MM.1S (cell line): ENCODE measurements at places on chromosomes 3 and 15.

GRCh38 chr3:143859465-143860203, 11.4 kb upstream of the SLC9A9 start:
- no peak for DNase-seq

DNA sequence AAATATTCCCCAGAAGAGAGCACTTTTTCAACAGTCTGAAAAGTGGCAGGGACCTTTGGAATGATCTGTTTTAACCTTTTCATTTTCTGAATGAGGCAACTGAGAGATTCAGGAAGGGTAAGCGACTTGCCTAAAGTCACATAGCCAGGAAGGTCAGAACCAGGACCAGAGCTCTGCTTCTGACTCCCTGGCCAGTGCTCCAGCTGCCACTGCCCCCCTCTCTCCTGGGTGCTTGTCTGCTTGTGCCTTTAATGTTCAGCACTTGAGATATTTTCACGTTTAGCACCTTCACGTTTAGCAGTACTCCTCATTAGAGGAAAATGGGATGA, 68.3 kb downstream of the SMAD3 start:
- DNase-seq: no peak

GRCh38 chr3:37662785-37663184, 198.9 kb upstream of the CTDSPL start:
- DNase-seq: no peak

DNA sequence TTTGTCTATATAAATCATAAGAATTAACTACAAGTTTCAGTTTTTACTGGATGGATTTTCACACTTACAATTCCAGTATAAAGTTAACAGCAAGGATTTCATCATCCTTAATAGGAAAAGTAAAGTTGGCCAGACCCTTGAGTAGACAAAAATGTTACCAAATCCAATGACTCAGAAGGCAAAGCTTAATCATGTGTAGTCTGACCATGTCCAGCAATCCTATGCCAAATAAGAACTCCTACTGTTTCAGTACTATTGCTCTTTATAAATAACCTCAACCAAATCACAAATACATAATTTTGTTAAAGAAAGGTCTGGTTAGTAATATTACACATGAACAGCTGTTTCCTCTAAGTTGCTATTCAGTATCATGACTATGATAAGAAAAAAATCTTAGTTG, 35.0 kb downstream of the PLOD2 start:
- no peak for DNase-seq

- DNase-seq: no peak
These were observed 687 bp downstream of the ALDH1A3 start for GRCh38 chr15:100880139-100880896.

DNA sequence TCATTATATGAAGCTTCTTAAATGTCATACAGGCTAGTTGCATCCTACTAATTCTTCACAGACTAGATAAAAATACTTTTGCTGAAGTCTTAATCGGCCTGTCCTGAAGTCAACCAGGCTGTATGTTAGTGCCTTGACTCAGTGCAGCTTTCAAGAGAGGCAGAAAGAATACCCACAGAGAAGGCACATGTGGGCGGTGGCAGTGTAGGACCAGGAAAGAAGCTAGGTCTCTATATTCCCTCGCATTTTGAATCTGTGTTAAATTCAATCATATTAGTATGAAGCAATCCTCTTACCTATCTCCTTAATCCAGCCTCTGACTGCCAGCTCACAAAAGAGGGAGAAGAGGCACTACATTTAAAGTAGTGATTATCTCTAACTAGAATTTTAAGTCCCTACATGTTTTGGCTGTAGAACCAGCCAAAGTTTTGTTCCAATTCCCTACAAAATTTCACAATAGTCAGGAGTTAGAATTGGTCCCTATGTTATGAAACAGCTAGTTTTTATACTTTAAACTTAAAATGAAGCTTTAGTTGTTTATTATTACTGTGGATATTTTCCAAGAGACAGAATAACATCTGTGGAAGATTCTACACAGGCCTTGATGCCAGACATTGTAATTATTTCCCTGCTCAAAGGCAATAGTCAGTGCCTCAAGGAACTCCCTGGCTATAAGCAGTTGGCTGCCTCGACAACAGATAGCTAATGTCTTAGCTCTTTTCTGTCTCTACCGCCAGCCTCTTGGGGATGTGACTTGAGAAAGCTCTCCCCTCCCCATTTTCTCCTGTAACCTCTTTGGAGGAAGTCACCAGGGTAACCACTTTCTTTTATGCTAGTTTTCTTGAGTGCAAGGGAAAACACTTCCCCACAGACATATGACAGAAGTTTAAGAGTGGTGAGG, 31.9 kb downstream of the CRTC3 start:
- no peak for DNase-seq

- DNase-seq: peak; percentile 48
These were observed 16.1 kb upstream of the LARP6 start for GRCh38 chr15:70870051-70870450.

DNA sequence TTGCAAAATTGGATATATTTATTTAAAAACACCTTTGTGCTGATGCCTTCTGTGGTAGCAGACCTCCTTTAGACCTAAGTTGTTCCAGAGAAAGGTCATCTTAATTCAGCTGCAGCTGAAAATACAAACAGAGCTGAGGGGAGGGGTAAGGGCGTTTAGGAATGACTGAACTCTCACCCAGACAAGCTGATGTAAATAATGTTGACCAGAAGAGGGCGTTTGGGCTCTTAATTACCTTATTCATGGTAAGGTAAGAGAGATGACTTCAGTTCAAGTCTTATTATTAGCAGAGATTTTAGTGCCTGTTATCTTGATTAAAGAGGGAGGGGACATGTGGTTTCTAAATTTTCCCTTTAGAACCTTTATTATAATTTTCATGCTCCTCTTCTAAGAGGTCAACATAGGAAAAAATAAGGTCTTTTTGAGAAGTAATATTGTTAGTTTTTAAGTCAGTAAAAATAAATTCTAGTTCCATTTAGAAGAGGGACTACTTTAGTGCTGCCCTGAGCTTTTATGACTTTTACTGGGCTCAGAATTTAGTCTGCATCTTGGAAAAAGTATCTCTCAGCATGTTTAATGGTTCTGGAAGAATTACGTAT, 46.3 kb downstream of the GPR171 start:
- peak; percentile 81 for DNase-seq

- DNase-seq: no peak
These were observed 912.6 kb downstream of the ROBO1 start for GRCh38 chr3:78855190-78855589.

- peak; percentile 62 for DNase-seq
These were observed 63.8 kb upstream of the ACP3 start for GRCh38 chr3:132253262-132253878.

GRCh38 chr3:46025139-46025538, 2.1 kb downstream of the XCR1 start:
- DNase-seq: no peak

DNA sequence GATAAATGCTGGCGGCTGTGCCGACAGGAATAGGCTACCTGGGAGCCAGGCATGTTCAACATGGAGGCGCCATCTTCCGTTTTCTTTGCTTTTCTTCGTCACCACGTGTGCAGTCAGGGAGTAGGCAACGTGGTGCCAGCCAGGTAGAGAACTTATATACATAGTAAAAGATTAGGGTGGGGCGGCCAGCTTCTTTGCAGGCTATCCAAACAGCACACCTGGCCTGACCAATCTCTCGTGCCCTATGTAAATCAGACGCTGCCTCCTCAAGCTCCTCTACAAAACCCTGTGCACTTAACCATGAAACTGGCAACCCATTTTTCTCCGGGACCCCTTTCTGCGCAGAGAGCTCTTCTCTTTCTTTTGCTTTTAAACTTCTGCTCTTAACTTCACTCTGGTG, 28.6 kb upstream of the OR5K4 start:
- DNase-seq: no peak

GRCh38 chr3:99714146-99714545, 75.8 kb downstream of the COL8A1 start:
- DNase-seq: peak; percentile 5

- no peak for DNase-seq
These were observed 103.7 kb downstream of the IQSEC1 start for GRCh38 chr3:12969486-12969885.

DNA sequence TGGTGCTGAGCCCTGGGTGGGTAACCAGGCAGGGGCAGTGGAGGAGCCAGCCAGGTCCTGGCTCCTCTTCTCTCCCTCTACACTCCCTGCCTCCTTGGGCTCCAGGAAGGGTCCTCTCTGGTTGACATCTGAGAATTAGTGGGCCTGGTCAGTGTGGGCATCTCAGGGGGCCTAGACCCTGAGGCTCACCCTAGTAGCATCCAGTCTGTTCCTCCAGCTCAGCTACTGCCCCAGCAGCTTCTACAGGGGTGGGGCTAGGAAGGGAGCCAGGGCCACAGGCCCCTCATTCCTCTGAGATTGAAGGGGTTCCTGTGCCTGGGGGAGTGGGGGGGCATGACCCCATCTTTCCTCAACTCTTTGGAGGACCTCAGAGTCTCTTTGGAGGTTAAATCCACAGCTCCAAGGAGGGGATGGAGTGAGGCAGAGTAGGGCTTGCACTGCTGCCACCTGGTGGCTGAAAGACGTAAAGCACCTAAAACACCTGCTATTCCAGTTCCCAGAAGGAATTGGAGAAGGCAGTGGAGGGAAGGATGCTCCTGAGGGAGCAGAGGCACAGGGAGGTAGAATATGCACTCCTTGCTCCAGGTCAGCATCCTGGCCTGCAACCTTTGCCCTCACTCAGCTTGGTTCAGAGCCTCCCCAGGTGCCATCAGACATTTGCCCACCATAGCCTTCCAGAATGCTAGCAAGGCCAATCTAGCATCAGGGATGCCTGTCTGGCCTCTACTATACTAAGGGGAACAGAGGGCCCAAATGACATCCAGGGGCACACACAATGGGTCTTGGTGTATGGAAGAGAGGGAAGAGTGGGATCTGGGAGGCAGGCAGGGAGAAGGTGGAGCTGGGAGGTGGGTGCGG, 25.1 kb downstream of the C3orf18 start:
- peak; percentile 28 for DNase-seq

GRCh38 chr3:139107424-139108252, 62.9 kb upstream of the PRR23C start:
- no peak for DNase-seq

DNA sequence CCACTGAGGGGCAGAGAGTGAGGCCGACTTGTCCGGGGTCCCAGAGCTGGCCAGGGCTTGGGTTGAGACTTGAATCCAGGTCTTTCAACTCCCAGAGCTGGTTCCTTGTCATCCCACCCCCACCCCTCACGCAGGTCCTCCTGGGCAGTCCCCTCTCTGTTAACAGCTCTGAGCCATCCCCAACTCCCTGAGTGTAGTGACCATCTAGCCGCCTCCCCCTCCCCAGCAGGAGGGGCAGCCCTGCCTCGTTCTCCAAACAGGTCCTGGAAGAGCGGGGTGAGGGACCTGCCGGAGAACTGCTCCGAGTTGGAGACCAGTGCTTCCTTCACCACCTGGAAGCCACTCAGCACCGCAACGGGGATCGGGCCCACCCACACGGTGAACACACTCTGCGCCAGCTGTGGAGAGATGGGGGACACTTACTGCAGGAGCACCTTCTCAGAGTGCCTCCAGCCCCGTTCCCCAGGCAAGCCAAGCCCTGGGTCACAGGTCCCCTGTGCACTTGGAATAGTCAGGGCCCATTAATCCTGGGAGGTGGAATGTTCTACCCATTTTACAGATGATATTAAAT, 24.4 kb upstream of the PARL start:
- DNase-seq: no peak

GRCh38 chr3:11480663-11481298, 162.9 kb downstream of the VGLL4 start:
- DNase-seq: no peak

GRCh38 chr3:9916734-9917680, at the start of gene IL17RC:
IL17RC (plus strand) TSS chr3:9917098; CDS start chr3:9917316, 218 bp downstream.
- DNase-seq: peak; percentile 24

- DNase-seq: no peak
These were observed 16.6 kb downstream of the GUCA1C start for GRCh38 chr3:108936924-108937689.

DNA sequence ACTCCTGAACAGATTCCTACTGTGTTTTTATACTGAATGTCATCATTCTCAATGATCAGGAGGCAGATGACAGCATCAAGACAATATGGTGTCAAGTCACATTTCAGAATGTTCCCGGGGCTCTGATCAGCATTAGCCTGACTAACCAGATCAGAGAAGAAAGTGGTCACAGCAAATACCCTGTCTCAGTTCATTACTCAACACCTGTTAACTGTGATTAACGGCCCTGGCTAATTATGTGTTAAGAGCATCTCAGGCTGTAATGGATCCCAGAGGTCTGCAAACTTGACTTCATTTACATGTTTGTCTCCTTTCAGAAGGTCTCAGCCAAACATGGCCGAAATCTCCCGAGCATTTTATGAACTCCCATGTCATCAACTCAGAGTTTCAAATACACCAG, 833.7 kb downstream of the FHIT start:
- DNase-seq: no peak

- no peak for DNase-seq
These were observed 83.6 kb downstream of the HMG20A start for GRCh38 chr15:77504306-77504705.

GRCh38 chr3:128098234-128098633, 25.4 kb downstream of the RUVBL1 start:
- no peak for DNase-seq

- DNase-seq: no peak
These were observed 35.1 kb upstream of the THSD4 start for GRCh38 chr15:71080166-71080565.

DNA sequence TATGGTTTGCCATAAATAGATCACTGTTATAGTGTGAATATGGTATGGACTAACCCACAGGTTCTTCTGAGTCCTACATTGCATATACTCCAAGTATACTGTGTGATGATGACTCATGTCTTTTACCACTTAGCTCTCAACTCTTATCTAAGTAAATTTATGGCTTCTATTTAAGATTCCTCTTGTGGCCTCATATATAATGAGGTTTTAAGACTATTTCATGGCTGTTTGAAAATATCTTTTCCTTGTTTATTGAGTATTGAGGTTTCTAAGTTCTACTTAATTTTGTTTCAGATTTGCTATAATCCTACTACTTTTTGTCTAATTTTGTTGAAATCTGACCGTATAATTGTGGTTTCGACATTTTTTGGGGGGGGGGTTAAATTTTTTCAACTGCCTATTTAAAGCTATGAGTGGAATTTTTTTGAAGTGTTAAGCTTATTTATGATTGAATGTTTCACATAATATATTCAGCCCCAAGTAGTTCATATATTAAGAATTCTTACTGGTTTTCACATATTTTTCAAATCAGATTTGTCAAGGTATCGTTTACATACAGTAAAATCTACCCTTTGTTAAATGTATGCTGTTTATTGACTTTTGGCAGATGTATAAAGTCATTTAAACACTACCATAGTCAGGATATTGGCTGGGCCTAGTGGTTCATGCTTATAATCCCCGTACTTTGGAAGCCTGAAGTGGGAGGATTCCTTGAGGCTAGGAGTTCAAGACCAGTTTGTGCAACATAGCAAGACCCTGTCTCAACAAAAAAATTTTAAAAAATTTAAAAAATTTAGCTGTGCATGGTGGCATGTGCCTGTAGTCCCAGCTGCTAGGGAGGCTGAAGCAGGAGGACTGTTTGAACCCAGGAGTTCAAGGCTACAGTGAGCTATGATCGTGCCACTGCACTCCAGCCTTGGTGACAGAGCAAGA, 11.7 kb downstream of the SLC25A36 start:
- DNase-seq: no peak
